ENCODE measurements at places on chromosomes 2 and 18.

- no peak for DNase-seq
Measured at GRCh38 chr2:55781542-55781941, 87.9 kb upstream of the PNPT1 start.

- DNase-seq = no peak
Measured at GRCh38 chr18:64872710-64873458, 724.0 kb upstream of the LINC00305 start.

DNA sequence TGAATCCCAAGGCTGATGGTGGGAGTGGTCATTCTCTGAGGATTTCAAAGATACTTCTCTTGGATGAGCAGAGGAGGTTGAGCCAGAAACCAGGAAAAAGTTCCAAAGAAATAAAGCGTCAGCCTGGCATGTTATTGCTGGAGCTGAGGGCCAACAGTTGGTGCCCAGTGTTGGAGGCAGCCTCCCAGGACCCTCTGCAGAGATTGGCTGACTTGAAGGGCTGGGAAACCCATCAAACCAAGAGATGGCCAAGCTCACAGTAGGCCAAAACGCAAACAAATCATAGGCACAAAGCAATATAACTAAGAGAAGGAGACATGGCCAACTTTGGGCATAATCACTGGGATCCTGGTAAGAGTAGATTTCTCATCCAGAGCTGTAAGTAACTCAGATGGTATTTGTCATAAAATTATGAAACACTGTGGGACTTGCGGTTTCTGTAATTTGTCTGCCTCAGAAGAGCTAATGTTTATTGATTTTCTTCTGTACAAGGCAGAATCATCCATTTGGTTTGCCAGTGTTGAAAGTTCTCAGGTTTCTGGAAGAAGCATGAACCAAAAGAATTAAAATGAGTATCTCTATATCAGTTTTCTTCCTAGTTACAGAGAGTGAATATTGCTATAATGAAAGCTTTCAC, 108.3 kb downstream of the ATL2 start:
- DNase-seq = no peak

DNA sequence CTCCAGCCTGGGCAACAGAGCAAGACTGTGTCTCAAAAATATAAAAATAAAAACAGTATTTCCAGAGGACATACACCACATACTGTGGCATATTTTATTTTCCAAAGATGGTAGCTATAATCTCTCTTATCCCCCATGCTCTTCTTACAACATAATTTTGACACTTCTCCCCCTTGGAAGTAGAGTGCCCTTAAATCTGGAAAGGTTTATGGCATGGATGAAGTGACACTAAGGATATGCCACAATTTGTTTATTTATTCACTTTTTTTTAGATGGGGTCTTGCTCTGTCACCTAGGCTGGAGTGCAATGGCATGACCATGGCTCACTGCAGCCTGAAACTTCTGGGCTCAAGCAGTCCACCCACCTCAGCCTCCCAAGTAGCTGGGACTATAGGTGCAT, 56.7 kb downstream of the HNRNPLL start:
- no peak for DNase-seq

DNA sequence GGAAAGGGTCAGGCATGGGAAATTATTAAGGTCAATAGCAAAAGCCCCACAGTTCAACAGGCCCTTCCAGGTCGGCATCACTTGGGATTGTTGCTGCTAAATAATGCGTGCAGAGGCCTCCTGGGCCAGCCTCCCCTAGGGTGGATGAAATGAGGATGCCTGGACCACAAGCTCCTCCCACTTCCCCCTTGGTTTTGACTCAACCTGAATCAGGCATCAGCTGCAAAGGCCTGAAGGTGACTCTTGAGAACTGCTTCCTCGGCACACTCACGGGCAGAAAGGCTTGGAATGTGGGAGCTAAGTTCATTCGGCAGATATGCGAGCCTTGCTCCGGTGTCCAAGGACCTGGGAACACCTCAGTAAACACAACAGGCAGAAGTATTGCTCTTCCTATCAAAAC, 69.3 kb downstream of the MBP start:
- peak; percentile 59 for DNase-seq

GRCh38 chr18:78073275-78073674, 823.6 kb downstream of the GALR1 start:
- DNase-seq = no peak

DNA sequence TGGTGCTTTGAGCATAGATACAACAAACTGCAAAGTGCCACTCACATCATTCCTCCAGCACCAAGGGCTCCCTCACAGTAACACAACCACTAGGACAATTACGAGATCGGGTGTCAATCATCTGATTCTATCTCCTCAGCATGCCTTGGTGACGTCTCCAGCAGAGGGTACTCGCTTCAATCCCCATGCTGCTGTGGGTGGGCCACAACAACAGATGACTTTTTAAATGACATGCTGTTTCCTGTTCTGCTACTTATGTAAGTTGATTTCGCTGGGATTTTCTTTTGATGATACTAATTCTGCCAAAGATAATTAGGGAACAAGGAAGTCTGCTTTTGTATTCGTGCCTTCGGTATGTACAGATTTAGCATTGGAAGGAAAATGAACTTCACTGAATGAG, 1113.0 kb downstream of the BCL11A start:
- no peak for DNase-seq

DNA sequence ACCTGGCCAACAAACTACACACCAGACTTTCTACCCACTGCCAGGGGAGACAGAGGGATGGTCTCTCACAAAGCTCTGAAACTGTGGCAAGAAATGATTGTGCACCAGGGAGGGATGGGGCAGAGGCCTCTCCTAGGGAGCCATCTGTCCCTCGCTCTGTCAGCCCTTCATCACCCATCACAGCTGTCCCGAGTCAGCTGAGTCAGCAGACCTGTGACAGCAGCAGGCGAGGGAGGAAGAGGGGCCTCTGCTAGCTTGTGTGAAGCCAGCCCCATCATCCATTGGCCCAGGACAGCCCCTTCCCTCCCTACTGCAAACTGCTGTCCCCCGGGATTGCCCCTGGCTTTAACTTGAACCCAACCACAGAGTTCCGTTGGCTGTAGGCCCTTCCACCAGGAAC, 5.0 kb downstream of the SH2D6 start:
- no peak for DNase-seq

DNA sequence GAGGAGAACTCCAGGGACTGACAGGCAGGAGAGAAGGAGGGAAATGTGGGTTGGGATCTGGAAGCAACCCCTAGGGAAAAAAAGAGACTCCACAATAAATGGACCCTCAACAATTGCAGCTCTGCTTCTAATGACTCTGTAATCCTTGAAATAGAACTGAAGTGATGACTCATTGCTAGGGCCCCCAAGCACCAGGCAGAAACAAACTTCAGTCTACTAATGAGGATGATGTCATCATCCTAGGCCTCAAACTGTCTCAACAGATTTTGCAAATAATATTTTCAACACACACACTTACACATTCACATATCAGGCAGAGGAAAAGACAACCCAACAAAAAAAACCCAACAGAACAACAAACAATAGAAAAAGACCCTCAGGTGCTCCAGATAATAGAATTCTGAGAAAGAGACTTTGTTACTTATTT, 143.3 kb downstream of the HDAC4 start:
- DNase-seq = no peak

GRCh38 chr2:152443771-152444170, 108.8 kb downstream of the FMNL2 start:
- no peak for DNase-seq

DNA sequence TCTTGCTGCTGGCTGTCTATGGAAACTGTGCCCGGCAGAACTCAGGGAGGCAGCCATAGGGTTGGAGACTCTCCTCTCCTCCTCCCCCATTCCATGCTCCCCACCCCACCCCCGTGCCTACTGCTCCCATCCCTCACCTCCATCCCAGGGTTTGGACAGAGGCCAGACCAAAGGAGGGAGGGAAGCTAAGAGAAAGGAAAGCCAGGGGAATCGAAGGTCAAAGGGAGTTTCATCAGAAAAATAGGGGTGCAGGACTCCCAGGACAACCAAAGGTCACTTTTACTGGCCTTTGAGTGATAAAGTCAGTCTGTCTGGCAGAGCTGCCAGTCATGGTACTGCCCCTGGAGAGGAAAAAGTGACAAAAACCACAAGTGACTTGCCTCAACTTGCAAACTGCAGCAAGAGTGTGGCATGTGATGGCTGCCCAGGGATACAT, 187.3 kb upstream of the CTAGE1 start:
- no peak for DNase-seq

- DNase-seq = no peak
Measured at GRCh38 chr2:105335469-105335868, 1.9 kb upstream of the C2orf49 start.

DNA sequence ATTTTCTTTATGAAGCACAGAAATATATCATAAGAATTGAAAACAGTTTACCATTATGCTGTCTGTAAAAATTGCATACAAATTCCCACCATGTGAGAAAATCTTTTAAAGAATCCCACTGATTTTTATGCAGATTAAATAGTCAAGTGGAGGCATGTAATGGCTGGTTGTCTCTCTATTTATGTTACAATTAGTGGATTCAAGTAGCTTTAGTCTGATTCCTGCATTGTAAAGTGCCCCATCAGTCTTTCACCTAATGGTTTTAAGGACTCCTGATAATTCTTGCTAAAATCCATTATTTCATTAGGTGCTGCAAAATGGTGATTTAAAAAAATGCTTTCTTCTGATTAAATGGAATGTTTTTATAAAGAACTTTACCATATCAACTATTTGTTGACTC, 148.4 kb upstream of the MYO3B start:
- DNase-seq = no peak

- no peak for DNase-seq
Measured at GRCh38 chr2:128601298-128602037, 282.8 kb upstream of the HS6ST1 start.

DNA sequence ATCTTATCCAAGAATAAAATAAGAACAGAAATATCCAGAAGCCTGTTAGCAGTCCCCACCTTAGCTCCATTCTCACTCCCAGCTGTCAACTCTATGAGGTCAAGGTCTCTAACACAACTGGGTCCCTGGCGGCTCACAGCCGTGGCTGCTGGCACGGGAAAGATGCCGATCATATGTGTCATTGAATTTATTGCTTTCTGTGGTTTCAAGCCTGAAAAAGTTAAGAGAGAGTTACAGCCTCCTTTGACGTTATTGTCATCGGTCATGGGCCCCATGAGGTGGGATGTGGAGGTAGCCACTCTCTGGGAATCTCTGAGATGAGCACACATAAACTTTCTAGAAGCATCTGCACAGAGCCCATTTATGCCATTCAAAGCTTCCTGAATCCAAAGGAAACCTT, 28.7 kb upstream of the CABLES1 start:
- DNase-seq = no peak

DNA sequence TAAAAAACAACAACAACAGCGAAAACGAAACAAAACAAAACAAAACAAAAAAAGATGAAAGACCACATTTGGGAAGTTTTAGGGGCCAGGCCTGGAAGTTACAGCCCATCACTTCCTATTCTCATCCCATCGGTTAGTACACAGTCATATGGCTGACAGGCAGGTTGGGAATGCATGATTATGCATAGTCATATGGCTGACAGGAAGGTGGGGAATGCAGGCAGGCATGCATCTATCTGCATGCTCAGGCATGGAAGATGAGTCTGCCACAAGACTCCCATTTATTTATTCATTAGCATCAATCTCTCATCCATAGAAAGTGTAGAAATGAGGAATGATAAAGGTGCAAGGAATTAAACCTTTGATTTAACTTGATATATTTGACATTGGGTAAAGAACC, 325.3 kb upstream of the MEX3C start:
- no peak for DNase-seq

GRCh38 chr2:36307441-36307840, 48.1 kb upstream of the CRIM1 start:
- no peak for DNase-seq

- DNase-seq = no peak
Measured at GRCh38 chr2:182522405-182522896, 95.6 kb upstream of the PDE1A start.

DNA sequence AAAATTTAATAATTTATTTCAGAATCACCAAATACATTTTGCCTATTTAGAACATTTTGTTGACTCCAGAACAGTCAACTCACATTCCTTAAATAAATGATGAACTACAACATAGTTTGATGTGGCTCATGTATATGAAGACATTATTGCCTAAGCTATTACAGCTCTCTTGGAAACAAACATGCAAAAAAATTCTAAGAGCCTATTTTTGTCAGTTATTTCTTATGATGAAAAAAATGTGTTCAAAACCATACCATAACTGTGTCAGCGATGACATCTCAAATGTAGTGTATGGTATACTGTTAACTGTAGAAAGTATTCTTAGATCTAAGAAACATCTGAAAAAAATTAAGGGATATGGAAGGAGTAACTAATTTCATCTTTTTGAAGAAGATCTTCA, 6.3 kb upstream of the EMILIN2 start:
- DNase-seq = no peak

DNA sequence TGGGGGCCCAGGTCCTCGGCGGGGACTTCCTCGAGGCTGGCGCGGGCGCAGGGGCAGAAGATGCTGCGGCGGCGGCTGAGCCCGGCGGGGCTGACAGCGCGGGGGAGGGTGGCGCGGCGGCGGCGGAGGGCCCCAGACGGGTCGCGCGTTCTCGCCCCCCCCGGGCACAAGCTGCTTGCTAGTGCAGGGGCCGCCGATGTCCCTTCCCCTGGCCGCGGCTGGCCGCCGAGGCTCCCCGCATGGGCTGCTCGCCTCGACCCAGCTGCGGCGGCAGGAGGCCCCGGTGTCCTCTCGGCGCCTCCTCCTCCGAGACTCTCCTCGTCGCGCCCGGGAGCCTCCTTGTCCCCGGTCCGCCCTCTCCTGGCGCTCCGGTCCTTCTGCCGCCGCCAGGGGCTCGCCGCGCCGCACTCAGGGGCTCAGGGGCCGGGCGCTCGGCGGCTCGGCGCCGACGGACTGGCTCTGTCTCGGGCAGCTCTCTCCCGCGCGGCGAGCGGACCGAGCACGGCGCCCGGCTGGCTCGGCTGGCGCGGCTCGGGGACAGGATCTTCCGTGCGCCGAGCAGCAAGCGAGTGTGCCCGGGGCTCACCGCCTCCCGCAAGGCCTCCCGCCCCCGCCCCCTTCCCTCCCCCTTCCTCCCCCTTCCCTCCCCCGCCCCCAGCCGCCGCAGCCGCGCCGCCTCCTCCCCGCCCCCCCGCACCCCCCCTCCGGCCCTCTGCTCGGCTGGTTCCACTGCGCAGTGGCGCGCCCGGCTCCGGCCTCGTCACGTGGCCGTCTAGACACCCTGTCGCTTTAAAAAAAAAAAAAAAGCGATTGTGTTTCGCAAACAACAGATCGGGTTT, 902 bp upstream of the SMAD7 start:
- DNase-seq = peak; percentile 77

Data from T-helper 17 cell (primary cell).